ENCODE measurements at places on chromosomes 6 and 20.

- DNase-seq = no peak
Observed at GRCh38 chr6:22468256-22468965, 101.0 kb upstream of the HDGFL1 start.

GRCh38 chr6:53868626-53869025, 73.8 kb downstream of the LRRC1 start:
- no peak for DNase-seq

DNA sequence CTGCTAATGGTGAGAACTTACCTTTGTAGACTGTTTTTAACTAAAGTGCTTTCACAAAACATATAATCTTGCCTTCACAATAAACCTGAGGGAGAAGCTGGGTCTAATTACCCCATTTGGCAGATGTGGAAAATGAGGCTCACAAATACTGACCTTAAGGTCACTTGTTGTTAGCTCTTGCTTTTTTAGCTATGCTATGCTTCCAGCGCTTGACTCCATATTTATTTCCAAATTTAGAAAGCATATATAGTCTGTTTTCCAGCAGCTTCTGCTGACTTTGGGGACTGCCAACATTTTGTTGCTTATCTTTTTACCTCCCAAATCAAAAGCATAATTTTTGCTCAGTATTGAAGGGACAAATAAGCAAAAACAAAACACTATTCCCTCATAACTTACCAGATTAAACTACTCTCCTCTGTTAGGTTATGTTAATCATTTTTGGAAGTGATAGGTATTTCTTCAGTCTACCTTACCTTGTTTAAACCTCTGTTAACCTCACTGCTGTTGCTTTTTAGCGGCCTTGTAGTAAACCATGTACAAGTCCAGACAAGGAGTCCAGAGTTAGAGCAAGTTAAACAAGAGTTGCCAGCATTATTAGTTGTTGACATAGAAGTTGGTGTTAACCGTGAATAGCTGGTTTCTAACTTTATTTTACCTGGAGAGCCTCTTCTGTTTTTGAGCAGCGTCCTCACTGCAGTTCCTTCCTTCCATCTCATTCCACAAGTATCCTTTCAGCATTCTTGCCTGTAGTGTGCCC, 4.9 kb upstream of the BTBD3 start:
- no peak for DNase-seq

GRCh38 chr20:2118783-2119182, 17.2 kb downstream of the STK35 start:
- DNase-seq = no peak

- DNase-seq = no peak
Observed at GRCh38 chr6:161023316-161023715, 31.7 kb downstream of the MAP3K4 start.

- no peak for DNase-seq
Observed at GRCh38 chr6:159254186-159254585, 85.0 kb downstream of the FNDC1 start.

- peak; percentile 60 for DNase-seq
Observed at GRCh38 chr20:32474967-32475811, 109.9 kb downstream of the NOL4L start.

GRCh38 chr6:38281126-38281525, 358.6 kb downstream of the BTBD9 start:
- DNase-seq = no peak

- no peak for DNase-seq
Observed at GRCh38 chr6:154127657-154128056, 88.6 kb downstream of the OPRM1 start.

Data from CD14-positive monocyte (primary cell).